ENCODE measurements at places on chromosomes 4 and X.

GRCh38 chrX:120768681-120769080 lies 107.0 kb downstream of the CT47B1 start:
- DNase-seq = no peak

- no peak for DNase-seq
Observed at GRCh38 chr4:56048383-56048701, 99.6 kb downstream of the CEP135 start.

DNA sequence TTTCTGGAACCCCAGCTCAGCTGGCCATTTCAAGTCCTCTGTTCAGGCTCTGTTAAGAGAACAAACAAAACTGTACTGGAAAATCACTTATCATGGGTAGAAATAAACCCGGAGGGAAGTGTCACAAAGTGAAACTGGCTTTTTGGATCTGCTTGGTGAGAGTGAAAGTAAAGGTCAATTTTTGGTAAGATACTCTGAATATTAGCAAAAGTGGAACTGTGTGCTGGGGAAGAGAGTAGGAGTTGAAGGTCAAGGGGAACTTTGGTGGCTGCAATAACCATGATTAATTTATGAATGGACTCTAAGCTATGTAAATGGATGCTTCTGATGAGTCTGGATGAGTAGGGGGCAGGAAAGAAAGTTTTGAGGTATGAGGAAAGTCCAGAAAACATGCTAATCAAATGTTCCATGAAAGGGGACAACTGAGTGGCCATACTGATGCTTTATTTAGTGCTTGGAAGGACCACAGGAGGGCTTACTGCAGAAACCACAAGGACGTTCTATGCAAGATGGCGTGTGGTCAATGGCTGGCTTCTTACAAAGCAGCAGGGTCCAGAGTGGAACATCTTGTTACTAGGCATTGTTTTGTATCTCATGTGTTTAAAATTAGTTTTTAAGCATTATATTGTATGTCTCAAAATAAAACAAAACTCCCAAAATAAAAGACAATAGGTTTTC lies 36.8 kb upstream of the TNIP3 start:
- DNase-seq = no peak

DNA sequence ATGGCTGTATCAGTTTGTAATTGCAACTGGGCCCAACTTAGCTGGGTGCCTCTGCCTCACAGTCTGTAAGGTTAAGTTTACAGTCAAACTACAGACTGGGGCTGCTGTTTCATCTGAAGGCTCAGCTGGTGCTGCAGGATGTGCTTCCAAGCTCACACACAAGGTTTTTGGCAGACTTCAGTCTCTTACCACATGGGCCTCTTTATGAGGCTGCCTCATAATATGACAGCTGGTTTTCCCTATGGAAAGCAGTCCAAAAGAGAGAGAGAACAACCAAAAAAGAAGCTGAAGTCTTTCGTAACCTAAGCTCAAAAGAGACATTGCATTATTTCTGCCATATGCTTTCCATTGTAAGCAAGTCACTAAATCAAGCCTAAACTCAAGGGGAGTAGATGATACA lies 271.7 kb downstream of the DCTD start:
- DNase-seq = no peak

DNA sequence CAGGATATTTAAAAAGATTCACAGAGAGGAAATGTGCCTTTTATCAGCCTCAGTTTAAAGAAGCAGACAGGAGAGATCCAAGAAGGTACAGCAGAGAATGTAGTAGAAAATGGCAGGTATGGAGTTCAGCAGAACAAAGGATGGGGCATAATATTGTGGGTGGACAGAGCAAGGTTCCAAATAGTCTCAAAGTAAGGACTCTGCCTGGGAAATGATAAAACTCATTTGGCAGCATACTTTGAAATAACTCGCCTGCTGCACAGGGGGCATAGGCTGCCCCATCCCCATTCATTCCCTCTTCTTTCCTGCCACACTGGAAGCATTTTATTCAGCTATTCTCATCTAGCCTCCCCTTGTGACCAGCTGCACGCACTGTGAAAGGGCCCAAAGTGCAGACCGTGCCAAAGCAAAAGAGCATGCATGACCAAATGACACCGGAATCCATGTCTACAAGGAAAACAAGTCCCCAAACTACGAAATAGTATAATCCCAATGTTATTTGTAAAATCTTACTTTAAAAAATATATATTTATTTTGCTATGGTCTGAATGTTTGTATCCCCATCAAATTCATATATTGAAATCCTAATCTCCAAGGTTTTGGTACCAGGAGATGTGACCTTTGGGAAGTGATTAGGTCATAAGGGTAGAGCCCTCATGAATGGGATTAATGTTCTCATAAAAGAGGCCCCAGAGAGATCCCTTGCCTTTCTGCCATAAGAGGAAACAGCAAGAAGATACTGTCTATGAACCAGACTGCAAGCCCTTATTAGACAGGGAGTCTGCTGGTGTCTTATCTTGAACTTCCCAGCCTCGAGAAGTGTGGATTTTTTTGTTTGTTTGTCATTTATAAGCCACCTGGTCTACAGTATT lies 77.4 kb upstream of the PRSS48 start:
- no peak for DNase-seq

DNA sequence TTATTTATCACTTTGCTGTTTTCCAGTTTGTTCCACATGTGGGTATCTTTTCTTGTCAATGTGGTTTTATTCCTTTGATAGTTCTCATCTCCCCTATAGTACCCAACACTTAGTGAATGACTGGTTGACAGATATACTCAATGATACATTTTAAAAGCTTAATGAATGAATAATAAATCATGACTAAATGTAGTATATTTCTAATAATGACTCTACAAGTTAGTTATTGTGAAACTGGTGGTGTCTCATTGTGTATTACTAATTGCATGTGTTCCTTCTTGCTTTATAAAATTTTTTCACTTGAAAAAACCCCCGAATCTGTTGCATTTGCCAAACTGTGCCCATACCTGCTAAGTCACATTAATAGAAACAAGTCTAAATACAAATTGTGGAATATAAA lies 95.4 kb downstream of the MBNL3 start:
- no peak for DNase-seq

- no peak for DNase-seq
Observed at GRCh38 chr4:81272671-81273070, 57.6 kb upstream of the PRKG2 start.

DNA sequence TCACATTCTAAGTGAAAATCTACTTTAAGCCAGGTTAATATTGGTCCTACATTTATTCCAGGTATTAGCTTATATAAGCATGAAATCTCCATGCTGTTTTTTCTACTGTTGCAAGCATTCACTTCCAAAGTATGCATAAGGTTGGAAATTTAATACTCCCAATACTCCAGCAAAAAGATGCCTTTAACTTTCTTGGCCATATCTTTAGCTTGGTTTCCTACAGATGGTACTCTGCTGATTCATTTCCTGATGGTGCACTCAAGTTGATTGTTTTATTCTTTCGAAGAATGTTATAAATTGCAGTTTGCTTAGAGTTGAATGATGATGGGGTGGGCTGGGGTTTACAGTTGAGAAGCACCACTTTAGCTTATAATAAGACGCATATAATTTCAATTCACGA lies 330.2 kb downstream of the PTTG2 start:
- no peak for DNase-seq

DNA sequence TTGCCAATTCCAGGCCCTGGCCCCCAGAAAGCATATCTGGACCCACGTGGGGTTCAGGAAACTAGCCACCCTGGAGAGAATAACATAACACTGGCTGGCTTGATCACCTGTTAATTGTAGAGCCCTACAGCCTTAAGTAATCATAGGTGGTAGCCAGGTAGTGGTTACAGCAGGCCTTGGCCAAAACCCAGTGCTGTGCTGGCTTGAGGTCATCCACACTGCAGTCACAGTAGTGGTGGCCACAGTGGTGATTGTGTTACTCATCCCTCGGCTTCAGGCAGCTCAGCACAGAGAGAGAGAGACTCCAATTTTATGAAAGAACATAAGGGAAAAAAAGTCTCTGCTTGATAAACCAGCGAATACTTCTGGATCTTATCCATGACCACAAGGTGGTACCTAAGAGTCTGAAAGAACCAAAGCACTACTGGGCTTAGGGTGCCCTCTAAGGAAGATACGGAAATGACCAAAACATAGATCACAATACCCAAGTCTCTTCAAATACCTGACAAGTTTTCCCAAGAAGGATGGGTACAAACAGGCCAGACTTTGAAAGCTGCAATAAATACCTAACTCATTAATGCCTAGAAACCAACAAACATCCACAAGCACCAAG lies 46.6 kb upstream of the CDX4 start:
- DNase-seq = no peak

- DNase-seq = no peak
Observed at GRCh38 chr4:152221816-152222516, 313.9 kb downstream of the FBXW7 start.

GRCh38 chrX:129235903-129236302 lies 287.4 kb downstream of the SMARCA1 start:
- DNase-seq = no peak

GRCh38 chr4:1344696-1345095 lies 2.3 kb upstream of the UVSSA start:
- DNase-seq = no peak

DNA sequence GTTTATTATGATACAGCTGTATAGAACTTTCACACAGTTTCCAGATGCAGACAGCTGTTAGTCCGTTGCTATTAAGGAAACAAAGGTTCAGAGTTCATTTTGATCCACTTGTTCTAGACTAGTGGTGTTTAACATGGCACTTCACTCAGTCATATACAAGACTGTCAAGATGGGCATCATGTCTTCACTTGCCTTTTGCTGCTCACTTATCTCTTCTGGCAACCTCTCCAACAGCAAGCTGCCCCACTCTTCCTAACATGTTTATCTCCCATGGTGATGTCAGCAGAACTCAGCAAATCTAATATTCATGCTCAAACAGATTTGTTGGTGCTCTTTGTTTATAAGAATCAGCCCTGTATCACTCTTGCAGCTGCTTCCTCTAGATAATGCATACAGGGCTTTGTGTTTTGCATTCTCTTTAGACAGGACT lies 236.2 kb upstream of the HAND2 start:
- DNase-seq = no peak

DNA sequence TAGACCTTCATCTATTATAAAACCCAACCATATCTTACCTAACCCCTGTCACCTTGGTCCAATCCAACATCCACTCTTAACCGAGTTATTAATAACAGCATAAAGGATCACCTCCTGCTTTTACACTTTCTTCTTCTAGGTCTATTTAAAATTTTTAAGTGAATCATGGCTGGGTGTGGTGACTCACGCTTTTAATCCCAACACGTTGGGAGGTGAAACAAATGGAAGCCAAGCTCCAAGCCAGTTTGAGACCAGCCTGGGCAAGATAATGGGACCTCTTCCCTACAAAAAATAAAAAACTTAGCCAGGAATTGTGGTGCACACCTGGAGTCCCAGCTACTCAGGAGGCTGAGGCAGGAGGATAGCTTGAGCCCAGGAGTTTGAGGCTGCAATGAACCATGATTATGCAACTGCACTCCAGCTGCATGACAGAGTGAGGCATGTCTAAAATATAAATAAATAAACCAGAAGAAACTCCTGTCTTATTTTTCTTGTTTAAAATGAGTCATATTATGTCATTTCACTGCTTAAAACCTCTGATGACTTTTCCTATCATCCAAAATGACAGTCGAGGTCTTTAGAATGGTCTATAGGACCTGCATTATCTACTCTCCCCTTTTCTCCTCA lies 188.4 kb downstream of the GASK1B start:
- no peak for DNase-seq

- DNase-seq = no peak
Observed at GRCh38 chr4:38621028-38621684, 42.8 kb upstream of the KLF3 start.

DNA sequence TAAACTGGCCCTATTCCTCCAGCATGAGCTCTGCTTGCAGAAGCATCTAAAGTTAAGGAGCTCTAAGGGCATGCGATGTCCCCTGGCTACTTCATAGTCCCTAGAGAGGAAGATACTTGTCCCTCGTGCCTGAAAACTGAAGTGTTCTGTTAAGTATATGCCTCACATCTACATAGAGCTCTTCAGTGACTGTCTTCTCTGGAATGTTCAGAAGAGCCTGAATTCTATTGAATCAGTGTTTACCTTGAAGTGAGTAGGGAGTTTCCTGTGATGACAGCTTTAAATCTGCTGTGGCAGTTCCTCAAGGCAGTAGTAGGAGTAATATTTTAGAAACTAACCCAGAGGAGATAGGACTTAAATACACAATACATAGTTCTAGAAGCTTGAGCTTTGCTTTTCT lies 111.2 kb downstream of the ZNF518B start:
- no peak for DNase-seq

DNA sequence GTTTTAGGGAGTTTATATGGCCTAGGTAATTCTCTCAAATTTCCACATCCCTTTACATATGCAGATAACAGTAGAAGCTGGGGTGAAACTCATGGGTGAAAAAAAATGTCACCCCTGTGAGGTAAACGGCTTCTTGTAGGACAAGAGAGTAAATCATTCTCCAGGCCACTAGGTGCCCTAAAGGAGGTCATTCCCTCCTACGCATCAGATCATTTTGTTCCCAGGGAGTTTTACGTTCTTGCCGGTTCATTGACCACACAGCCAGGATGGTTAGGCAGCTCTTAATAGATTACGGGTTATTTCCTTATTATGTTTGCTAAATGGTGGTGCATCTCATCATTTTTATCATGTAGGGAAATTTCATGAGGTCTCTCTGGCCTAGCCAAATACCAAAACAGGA lies 225.8 kb upstream of the NOCT start:
- no peak for DNase-seq

DNA sequence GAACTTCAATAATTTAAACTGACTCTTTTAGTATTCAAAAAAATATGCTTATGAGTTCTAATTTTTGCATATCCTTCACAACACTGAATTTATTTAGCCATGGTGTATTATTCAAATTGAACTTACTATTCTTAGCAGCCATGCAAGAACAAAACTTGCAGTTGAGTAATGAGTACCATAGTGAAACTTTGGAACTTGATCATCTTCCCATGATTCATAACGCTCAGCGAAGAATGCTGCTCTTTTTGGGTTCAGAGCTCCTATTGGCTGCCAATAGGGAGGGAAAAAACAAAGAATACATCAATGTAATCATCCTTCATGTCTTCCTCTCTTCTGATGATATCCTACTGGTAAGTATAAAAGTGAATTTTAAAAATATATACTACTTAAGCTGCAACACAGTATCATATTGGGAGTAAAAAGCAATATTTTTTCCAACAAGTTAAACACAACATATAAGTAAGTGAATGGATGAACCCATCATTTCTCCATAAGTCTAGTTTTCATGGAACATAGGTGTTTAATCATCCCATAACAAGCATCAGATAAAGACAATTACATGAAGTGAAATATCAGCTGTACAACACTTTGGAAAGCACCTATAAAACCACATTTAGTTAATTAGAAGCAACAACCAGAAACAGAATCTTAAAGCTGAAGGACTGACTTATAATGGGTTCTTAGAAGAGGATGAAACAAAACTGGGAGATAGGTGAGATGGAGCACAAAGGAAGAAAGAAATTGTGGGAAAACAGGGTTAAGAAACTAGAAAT lies 145.2 kb upstream of the MAB21L2 start:
- DNase-seq = no peak

DNA sequence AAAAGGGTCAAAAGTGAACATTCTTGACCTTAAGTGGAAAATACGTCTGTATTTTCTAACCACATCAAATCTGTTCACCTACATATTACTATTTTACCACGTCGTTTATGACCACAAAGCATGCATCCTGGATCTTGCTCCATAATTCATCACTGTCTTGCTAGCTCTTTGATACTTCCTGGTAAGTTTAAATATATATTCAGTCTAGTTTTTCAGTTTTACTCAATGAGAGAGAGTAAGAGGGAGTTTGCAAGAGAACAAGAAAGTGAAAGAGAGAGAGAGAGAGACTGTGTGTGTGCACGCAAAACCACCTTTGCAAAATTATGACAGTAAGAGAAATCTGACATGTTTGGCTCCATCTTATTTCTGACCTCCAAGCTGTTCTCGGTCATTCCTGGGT lies 173.7 kb upstream of the GALNTL6 start:
- no peak for DNase-seq

All from activated CD4-positive, alpha-beta T cell treated with anti-CD3 and anti-CD28 coated beads, Interleukin-2, amount 50 U/mL, for 4 hours (primary cell).